Panc1 (cell line): ENCODE measurements at places on chromosomes 3 and 15.

- DNase-seq: no peak
These were observed 13.5 kb upstream of the GABRR3 start for GRCh38 chr3:98048586-98048985.

DNA sequence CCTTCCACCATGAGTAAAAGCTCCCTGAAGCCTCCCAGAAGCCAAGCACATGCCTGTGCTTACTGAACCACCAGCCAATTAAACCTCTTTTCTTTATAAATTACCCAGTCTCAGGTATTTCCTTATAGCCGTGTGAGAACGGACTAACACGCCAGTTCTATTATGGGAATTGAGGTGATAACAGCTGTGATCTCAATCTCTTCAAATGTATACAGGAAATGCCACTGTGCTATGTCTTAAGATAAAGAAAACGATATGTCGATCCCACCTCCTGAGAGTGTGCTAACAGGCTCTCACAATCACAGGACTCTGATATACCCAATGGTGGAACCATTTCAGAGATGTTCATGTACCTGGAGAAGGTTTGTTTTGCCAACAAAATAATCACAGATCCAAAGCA, 26.2 kb downstream of the CHSY1 start:
- DNase-seq: no peak

DNA sequence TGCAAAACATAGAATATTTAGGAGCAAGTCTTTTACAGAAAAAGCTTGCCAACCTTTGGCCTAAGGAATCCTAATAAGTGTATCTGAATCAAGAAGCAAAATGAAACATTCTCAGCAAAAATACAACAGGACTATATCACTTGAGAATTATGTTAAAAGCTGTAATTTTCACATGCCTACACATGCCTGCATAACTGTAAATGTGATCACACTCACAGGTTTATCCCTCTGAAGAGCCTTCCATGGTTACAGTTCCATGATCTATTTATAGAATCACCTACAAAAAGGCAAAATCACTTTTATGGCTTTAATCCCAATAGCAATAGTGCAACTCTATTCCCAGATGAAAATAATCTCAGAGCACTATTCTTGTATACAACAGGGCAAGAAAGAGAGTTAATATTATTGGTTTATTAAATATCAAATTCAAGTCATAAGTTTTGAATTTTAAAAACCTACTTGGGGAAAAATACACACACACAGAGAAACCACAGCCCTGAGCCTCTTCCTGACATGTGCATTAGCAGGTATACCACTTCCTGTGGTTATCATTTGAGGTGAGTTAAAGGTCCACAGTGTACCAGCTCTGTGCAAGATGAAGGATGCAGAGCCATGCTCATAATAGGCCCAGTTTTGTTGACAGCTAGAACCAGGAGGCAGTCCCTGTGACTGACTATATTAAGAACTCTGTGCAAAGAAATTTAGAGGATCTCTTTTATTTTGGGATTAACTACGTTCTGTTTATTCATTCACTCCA, 252.5 kb upstream of the TGFBR2 start:
- DNase-seq: no peak

DNA sequence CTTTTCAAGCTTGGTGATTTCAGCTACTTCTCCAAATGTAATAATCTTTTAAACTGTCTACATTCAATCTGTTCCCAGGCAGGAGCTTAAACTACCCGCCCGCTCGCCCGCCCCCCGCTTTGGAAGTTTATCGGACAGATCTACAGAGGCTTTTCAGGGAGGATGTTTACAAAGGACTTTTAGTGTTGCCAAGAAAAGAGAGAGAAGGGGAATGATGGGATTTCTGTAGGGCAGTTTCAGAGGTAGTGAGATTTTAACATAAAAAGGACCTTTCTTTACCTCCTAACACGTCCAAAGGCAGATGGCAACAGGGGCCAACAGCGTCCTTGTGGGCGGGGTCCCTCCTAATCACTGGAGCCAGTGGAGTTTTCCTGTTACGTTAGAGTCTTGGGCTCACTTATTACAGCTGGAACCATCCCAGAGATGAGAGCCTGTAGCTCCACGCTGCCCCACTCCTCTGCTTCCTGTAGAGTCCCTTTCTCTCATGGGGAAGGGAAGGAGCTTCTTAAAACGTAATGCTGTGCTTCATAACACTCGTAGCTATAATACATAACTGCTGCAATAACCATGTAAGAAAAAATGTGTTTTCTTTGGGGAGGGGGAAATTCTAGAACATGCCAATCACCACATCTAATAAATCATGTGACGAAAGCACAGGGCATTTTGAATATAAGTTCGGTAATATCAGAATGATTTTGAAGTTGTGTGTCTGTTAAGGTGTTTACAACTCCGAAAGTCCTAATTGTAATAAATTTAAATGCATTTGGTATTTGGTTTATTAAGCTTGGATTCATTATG, 30.9 kb downstream of the HES1 start:
- no peak for DNase-seq

DNA sequence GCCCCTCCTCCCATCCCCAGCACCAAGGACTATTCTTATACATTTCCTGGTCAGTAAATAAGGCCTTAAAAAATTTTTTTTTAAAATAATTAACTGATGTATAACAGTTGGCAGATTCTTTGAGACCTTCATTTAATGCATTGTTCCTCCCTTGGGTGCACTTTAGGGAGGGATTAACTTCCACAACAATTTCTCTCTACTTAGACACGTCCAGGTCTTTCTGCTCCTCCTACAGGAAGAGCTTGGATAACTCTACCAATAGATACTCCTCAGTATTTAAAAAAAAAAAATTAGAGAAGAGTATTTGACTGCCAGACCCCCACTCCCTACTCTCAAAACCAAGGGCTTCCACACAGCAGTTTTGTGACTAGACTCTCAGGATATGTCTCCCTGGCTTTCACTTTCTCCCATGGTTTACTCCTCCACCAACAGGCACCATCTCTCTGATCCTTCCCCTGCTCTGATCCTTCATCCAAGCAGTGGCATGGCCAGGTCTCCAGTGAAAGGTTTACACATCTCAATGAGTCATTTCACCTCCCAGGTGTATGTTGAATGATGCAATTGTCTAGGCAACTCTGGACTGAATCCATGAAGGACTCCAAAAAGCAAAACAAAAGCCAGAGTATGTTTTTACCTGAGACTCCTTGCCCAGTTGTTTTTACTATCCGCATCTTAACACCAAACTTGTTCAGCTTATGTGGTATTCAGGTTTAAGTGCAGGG, 7.4 kb downstream of the ZIC4 start:
- no peak for DNase-seq

- DNase-seq: no peak
These were observed 177.7 kb downstream of the OR4M2 start for GRCh38 chr15:22258009-22258397.

DNA sequence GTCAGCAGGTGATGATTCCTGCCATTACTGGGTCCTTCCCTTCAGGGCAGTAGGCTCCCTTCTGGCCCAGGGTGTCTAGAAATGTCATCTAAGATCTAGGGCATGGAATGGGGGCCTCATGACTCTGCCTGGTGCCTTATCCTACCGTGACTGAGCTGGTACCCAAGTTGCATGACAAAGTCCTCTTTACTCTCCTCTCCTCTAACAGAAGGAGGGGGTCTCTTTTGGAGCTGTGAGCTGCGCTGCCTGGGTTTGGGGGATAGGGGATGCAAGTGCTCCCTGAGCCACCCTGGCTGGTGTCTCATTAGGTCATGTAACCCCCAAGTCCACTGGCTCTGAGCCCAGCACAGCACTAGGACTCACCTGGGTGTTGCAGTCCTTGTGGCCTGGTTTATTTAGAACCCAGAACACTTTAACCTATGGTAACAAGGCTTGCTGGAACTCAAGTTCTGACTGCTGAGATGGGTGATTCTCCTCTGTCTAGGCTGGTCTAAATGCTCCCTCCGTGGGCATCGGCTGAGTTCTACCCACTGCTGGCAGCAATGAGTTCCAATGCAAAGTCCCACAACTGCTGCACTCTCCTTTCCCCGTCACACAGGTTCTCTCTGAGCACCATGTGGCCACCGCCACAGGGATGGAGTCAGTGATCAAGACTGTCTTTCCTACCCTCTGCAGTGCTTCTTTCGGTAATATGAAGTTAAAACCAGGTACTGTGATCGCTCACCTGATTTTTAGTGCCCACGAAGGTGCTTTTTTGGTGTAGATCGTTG, 34.0 kb downstream of the XXYLT1 start:
- no peak for DNase-seq

- DNase-seq: no peak
These were observed 59.2 kb upstream of the ABHD17C start for GRCh38 chr15:80635953-80636352.

- DNase-seq: no peak
These were observed 24.1 kb downstream of the CHD2 start for GRCh38 chr15:92924216-92924615.

- DNase-seq: no peak
These were observed 52.8 kb downstream of the NOX5 start for GRCh38 chr15:69067296-69067695.

GRCh38 chr3:17175187-17175807, 290.5 kb downstream of the PLCL2 start:
- DNase-seq: no peak

GRCh38 chr3:67781218-67781617, 126.8 kb upstream of the SUCLG2 start:
- no peak for DNase-seq

DNA sequence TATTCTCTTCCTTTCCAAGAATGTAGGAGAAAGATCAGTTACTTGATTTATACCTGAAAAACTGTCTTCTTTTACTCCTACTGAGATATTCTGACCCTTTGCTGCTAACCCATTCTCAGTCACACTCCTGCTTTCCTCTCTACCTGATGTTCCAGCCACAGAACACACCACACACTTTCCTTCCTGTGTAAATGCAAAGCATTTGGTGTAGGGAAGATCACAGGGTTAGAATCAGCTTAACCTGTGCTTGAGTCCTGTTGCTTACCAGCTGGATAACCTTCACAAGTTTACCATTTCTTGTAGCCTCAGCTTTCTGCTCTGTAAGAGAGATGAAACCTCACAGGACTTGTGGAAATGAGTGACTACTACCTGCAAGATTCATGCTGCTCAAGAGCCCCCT, 489.8 kb upstream of the GOLIM4 start:
- no peak for DNase-seq

DNA sequence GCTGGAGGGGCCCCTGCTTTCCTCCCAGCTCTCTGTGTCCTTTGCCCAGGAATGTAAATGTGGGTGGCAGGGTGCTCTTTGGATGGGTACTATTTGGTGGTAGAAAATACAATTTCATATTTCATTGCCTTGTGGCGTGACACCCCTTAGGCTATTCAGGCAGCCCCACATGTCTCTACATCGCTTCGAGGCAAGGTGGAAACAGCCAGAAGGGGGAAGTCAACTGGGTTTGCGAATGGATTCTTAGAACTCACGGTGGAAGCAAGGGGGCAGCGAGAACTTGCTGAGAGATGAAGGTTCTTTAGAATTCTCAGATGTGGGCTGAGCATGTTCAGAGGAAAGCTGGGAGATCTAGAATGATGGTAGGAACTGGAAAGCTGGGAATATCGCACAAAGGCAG, 25.3 kb downstream of the PLA2G4D start:
- no peak for DNase-seq

- no peak for DNase-seq
These were observed 74.6 kb downstream of the TGFBR2 start for GRCh38 chr3:30680789-30681648.

GRCh38 chr15:93360976-93361375, 272.0 kb upstream of the RGMA start:
- no peak for DNase-seq

DNA sequence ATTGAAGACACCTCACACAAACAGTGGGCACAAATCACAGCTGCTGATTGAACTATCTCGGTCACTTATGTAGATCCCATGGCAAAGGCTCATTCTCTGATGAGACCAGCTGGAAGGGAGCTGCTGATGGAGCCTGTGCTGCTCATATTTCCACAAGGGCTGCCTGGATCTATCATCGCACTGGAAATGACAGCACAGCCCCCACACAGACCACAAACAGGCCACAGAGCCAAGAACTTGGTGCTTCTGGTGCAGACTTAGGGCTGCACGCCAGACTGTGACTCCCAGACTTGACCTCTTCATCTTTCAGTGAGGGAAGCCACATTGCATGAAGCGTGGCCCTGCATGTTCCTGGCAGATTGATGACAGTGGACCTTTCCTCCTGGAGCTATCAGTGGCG, 197.6 kb downstream of the MINAR1 start:
- DNase-seq: no peak

- DNase-seq: no peak
These were observed 63.0 kb downstream of the MINAR1 start for GRCh38 chr15:79494963-79495755.

DNA sequence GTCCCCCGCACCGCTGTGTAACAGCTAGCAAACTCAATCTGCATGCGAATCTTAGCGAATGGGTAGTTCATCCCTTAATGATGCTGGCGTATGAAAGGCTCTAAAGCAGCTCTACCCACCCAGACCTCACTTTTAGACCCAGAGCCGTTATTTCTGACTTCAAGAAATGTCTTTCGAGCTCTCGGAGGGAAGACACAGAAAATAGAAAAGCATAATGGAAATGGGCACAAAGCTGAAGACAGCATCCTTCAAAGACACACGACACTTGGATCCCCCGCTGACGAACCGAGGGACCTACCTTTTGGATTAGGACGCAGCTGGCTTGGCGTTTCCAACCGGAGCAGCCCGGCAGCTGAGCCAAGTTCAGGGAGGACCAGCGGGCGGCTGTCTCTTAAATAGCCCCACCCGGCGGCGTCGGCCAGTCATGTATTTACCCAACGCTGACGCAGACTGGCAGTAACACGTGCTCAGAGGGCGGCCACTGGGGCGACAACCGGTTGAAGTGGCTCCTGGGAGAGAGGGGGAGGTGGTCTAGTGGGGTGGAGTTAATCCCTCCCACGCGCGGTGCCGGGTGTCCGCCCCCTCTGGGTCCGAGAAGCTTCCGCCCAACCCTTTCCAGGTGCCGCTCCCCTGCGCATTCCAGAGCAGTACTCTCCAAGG, 1.5 kb downstream of the CCK start:
- DNase-seq: no peak
